ENCODE measurements at places on chromosomes 5 and 9.

GRCh38 chr5:150246835-150247234, 42.7 kb downstream of the CAMK2A start:
- DNase-seq: no peak

- DNase-seq: no peak
Measured at GRCh38 chr9:114981063-114981462, 50.7 kb upstream of the TNFSF8 start.

- no peak for DNase-seq
Measured at GRCh38 chr9:21030389-21031035, 928 bp downstream of the HACD4 start.

GRCh38 chr5:42994246-42994554, 45.9 kb downstream of the ANXA2R start:
- no peak for DNase-seq

- no peak for DNase-seq
Measured at GRCh38 chr9:133246991-133247390, 28.0 kb downstream of the ABO start.

DNA sequence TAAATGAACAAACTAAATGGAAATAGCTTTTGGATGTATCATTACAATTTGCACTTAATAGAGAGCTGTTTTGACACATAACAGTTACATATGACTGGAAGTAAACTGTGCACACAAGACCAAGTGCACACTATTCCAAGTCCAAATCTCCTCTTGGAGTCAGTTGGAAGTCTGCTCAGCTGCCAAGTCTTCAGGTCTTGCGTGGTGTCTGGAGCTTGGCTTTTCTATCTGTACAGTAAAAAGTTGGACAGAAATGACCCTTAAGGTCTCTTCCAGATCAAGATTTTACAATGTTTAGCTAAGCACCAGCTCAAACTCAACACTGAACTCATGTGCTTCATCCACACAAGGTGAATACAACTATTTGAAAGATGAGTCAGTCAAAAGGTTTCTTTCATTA, 456.9 kb downstream of the RASEF start:
- no peak for DNase-seq

DNA sequence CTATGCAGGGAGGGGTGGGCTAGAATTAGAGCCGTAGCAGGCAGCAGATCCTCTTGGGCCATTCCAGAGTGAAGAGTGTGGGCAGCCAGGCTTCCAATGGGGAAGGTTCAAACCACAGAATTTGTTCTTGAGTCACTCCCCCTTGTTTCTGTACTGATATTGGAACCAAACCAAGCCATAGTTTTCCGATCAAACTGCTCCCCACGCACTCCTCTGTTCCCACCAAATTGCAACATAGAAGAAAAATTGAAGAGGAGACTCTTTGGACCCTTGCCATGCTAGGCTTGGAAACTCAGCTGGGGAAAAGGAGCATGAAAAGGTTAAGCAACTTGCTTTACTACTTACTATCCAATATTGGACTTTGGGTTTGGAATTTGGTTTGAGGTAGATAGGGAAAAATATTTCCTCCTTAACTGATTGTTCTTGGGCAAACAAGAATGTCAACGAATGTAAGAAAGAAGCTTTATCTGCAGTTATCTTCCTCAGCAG, 165.8 kb upstream of the NR3C1 start:
- DNase-seq: no peak

GRCh38 chr5:146516151-146516475, at the start of gene GPR151:
TSS of gene GPR151 (minus strand) at chr5:146516190. CDS start at chr5:146516113, 77 bp downstream.
- DNase-seq: no peak

- no peak for DNase-seq
Measured at GRCh38 chr9:108761655-108762347, 94.0 kb downstream of the ACTL7B start.

DNA sequence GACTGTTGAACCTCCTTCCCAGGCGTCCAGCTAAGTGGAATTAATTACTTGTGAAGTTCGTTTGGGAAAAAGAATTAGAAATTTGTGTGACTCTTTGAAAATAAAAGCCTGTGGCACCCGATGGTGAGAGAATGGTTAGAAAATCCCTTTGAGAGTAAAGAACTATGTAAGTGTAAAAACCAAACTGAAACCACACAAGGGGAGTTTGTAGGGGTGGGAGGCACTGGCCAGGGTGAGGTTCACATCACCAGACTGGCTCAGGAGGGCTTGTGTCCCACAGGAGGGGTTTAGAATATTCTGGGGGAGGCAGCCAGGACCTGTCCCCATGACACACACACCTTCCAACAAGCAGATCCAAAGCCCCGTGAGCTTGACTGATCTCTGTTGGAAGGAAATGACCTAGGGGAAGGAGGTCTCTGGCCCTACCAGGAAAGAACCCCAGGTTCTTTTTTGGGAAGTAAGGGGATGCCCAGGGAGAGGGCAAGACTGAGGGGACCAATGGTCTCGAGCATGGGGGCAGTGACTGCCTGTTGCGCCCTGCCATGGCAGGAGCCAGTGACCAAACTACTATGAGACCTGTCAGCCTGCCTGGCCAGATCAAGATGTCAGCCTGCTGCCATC, 4.3 kb downstream of the SPATA24 start:
- no peak for DNase-seq

DNA sequence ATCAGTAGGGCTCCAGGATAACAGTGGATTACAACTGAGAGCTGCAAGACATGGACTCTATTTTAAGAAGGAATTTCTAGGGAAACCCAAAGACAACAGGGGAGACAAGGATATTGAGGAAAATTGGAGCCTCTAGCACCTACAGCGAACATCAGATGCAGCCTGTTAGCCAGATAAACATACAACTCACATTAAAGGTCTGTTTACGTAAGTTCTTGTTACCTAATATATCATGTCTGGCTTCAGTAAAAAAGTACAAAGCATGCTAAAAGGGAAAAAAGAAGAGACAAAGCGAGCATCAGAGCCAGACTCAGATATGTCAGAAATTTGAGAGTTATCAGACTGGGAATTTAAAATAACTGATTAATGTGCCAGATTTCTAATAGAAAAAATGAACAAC, 17.2 kb downstream of the GNPDA1 start:
- DNase-seq: no peak

GRCh38 chr5:33375900-33376299, 64.9 kb upstream of the TARS1 start:
- DNase-seq: no peak

- DNase-seq: no peak
Measured at GRCh38 chr9:106861640-106862109, 1.3 kb upstream of the ZNF462 start.

- DNase-seq: no peak
Measured at GRCh38 chr9:98010445-98010844, 27.3 kb downstream of the ANP32B start.

DNA sequence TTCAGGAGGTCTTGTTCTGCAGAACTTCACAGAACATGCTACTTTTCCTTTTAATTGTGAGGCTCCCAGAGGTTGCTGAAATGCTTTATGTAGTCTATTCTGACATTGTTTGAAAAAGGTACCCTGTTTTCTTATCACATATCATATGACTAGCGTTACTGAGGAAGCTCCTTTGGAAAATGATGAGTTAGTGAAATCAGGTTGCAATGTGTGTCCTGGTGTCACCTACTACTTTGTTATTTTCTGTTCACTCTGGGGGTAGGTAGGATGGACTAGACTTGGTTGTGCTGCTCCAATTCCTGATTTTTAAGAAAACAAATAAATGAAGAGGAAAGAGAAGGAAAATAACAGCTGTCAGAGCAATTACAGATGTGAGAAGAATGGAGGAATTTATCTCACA, 93.7 kb downstream of the PAPPA start:
- no peak for DNase-seq

DNA sequence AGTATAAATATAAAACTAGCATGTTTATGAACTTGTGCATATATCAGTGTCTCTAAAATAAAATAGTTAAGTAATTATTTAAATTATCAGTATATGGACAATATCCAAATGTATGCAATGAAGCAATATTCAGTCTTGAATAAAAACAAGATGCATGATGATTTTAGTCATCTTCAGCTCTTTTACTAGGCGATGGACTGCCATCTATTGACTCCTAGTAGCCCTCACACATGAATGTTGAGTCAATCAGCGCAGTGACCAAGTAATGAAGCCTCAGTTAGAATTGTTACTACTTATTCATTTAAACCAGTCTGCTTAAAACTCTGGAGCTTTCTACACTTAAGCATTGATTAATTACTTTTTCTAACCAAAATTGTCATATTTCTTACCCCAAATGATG, 92.9 kb upstream of the GRHPR start:
- DNase-seq: no peak

DNA sequence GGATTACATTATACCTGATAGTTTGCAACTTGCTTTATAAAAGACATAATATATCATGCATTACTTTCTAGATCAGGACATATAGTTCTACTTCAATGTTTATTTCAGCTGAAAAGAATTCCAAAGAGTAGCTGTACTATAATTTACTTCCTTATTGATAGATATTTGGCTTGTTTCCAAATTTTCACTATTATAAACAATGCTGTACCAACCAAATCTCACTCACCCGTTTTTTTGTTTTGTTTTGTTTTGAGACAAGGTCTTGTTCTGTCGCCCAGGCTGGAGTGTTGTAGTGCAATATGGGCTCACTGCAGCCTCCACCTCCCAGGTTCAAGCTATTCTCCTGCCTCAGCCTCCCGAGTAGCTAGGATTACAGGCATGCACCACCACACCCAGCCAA, 132.7 kb downstream of the GNAQ start:
- DNase-seq: no peak

DNA sequence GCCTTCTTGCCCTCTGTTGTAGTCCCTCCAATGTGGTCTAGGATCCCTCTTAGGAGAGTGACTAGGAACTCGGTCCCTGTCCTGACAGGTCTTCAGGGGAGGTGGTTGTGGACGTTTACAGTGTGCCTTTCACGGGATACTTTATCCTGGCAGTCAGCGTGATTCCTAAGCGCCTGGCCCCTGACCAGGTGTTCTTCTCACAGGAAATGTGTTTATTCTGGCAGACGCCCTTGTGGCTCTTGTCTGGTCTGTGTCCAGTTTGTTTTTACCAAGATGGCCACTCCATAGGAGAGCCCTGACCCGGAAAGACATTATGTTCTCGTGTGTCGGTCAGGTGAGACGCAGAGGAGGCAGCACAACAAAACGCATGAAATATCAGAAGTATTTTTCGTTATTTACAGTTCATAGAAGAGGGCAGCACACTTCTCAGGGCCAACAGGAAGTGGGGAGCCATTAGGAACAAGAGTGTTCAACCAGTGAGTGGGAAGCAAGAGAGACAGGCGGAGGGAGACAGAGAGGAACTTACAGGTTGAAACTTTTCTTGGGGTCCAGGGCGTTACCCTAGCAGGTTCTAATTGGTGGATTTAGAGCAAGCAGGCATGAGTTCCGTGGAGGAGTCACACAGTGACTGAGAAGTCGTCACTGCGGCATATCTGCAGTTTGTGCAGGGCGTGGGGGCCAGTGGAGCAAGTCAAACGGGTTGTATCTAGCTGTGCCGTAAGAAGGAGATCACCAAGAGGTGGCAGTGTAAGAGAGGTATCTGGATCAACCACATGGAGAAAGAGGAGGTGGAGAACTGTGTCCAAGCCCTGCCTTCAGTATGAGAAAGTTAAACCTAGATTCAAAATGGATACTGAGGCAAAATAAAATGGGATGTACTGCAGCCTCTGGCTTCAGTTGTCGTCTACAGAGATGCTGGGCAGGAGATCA, 412.9 kb downstream of the ZSWIM6 start:
- DNase-seq: no peak

- no peak for DNase-seq
Measured at GRCh38 chr9:81868145-81868544, 60.1 kb upstream of the SPATA31D4 start.

DNA sequence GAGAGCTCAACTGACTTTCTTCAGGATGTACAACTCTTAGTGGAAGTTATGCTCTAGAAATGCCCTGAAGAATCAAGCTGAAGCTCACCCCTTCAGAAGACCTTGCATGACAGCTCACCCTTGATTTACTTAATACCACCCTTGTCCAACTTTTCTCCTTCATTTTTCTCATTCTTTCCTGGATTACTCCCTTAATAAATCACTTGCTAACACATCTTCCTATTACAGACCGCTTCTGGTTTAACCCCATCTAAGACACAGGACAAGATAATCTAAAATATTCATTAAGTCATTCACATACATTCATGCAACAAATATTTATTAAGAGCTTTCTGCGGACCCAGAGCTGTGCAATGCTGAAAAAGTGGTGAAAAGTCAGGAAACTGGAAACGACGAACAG, 630.7 kb upstream of the RORB start:
- DNase-seq: no peak

DNA sequence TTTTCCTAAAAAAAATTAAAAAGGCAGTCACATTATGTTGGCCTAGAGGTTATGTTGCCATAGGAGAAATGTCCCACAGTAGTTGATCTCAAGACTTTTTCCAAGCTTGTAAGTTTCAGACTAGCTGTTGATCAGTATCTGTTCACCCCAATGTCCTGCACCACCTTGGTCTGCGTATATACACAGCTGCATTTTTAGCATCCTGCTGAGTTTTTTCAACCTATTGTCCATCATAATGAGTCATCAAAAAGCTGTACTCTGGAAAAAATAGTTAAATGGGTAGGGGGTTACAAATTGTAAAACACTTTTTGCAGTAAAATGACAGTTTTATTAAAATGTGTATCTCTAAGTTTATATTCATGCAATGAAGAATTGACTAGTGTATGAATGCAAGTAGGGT, 53.2 kb upstream of the TMEM171 start:
- DNase-seq: no peak

DNA sequence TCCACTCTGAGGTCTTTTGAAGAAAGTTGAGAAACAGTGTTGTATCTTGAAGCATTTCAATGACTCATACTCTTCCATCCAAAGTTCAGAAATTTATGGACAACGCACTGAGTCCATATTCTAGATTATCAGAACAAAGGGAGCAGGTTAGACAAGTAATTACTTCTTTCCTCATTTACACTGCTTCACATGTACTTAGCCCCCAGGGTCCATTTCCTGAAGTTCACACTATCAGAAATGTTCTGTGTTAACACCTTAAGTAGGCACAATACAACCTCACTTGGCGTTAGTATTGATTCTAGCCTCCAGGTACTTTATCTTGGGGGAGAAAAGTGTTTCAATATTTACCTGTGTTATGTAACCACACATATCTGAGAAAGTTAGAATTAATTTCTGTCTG, 487.9 kb upstream of the DMAC1 start:
- DNase-seq: no peak

DNA sequence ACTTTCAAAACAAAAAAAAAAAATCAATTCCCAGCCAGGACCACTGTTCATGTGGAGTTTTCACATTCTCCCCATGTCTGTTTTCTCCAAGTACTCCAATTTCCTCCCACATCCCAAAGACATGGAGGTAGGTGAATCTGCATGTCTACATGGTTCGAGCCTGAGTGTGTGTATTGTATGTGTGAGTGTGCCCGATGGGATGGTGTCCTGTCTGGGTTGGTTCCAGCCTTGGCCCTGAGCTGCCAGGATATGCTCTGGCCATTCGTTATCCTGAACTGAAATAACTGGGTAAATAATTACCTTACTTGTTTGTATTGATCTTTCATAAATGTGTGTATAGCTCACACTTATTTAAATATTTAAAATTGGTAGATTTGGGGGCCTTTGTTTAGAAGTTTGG, 452.3 kb upstream of the RORB start:
- no peak for DNase-seq

DNA sequence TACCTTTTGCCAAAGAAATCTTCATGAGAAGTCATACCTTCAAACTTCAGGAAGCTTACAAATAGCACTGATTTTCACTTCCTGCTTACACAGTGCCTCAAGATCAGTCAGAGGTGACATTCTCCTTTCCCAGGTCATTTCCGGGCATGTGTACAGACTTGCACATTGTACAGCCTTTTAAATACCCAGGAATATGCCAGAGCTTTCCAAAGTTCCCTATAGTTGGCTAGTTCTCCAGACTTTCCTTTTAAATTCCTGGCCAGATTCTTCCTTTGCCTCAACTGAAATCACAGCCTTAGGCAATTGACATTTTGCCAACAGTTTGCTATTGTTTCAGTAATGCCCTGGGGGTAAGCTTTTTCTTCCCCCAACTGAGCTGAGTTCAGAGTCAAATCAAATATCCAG, 47.2 kb downstream of the RFX3 start:
- no peak for DNase-seq

All from stimulated activated CD8-positive, alpha-beta memory T cell treated with anti-CD3 and anti-CD28 coated beads, Interleukin-15, amount 100 ng/mL, for 1 hour (primary cell).